ENCODE measurements at places on chromosomes 2 and 18.

GRCh38 chr2:74462054-74462785, 3.0 kb downstream of the MOGS start:
- no peak for DNase-seq

GRCh38 chr2:46196871-46197462, 100.2 kb upstream of the EPAS1 start:
- no peak for DNase-seq

DNA sequence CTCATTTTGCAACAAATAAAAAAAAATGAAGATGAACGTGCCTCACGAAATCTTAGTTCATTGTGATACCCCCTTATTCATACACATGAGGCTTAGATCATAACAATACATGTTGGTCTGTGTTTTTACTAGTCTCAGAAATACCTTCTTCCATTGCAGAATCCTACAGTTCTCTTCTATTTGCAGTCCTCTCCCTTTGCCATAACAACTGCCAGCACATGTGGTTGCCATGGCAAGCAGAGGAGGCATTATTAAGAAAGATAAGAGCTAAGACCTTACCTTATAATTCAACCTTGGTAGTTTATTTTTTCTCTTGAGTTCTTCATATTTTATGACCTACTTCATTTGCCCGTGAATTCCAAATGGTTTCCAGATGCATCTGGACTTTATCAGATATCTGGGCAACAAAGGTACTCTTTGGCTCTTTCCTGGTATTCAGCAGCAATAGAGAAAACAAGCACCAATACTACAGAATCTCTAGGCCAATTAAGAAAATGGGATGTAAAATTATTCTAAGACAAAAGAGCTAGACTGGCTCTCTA, 524.0 kb downstream of the CMPK2 start:
- no peak for DNase-seq

- DNase-seq, result no peak
Observed at GRCh38 chr2:103616891-103617290, 855.1 kb downstream of the TMEM182 start.

DNA sequence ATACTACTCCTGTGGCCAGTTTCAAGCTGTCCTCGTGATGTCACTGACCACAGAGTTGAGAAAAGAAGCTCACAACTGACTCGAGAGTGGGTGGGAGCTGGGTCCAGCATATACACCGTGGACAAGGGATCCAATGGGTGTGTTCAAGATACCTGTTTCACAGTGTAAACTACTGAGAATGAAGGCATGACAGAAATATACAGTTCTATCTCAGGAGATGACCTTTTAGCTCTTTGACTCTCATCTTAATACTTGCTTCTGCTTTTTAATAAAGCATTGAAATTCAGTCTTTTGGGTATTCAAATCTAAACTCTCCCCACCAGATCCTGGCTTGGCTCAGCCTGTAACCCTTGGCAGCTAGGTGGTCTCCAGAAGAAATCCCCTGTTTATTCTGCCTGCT, 130.1 kb downstream of the MAP2 start:
- no peak for DNase-seq

DNA sequence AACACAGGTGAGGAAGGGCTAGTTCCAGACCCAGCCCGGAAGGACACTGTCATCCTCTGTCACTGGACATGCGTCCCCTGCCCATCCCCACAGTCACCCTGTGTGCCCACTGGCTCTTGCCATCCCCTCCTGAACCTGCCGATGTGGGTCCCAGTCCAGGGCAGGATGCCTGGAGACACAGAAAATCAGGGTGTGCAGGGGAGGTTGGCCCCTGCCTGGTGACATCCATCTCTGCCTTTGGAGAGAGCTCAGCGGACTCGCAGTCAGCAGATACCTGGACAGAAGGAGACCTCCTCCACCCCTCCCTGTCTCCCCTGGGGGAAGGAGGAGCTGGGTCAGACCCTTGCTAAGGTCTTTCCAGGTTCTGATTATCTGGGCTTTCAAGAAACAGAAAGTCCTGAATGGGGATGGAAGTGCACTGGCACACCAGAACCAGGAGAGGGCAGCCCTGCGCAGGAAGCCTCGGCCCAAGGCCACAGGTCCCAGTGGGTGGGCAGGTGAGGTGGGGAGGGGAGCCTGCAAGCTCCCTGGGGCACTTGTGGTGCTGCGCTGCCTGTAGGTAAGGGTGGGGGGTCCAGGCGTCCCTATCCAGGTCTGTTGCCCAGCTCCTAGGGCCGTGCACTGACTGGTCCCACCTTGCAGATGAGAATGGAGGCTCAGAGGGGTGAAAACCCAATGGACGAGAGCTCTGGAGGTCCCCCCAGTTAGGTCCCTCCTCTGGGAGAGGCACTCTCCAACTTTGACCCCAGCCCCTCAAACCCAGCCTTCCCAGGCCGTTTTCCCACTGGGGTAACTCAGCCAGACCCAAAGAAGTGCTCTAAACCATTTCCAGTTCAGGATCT, 9.7 kb upstream of the OTOS start:
- DNase-seq, result peak; percentile 16

DNA sequence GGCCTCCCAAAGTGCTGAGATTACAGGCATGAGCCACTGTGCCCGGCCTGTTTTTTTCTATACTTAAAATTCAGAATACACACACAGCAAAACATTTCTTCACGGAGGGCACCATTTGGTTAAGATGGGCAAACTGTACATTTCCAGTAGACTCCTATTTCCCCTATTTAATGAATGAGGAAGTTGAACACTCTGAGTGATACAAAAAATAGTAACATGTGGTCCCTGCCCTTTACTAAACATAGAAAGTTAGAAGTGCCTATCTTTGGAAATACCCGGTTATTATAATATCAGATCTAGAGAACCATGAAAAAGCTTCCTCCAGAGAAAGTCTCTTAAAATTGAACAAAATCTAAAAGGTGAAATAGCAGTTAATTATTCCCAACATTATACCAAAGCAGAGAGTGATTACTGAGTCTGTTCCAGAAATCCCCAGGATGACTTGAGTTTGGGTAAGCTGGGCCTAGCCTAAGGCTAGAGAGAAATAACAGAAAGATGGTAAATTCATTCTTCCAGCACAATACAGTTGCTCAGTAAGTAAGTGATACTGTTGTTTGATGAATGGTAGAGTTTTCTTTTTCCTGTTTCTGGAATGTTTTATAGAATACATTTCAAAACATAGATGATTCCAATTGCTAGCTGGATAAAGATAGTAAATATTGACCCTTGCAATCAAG, 23.3 kb upstream of the RMC1 start:
- no peak for DNase-seq

DNA sequence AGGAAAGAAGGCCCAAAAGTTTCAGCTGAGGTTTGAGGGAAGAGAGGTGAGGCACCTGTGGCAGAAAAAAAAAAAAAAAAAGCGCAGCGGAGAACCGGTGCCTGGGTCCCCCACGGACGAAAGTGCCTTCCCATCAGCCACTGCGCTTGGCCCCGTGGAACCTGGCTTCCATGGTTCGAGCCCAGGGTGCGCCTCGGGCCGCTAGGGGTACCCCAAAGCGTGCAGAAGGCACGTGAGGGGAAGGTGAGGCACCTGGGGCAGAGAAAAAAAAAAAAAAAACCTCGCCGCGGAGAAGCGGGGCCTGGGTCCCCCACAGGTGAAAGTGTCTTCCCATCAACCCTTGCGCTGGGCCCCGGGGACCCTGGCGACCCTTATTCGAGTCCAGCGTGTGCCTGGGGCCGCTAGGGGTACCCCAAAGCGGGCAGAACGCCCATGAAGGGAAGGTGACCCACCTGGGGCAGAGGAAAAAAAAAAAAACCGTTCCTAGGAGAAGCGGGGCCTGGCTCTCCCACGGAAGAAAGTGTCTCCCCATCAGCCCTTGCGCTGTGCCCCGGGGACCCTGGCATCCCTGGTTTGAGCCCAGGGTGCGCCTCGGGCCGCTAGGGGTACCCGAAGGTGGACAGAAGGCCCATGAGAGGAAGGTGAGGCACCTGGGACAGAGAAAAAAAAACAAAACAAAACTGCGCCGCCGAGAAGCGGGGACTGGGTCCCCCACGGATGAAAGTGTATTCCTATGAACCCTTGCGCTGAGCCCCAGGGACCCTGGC, 228.6 kb downstream of the CCDC74A start:
- no peak for DNase-seq

DNA sequence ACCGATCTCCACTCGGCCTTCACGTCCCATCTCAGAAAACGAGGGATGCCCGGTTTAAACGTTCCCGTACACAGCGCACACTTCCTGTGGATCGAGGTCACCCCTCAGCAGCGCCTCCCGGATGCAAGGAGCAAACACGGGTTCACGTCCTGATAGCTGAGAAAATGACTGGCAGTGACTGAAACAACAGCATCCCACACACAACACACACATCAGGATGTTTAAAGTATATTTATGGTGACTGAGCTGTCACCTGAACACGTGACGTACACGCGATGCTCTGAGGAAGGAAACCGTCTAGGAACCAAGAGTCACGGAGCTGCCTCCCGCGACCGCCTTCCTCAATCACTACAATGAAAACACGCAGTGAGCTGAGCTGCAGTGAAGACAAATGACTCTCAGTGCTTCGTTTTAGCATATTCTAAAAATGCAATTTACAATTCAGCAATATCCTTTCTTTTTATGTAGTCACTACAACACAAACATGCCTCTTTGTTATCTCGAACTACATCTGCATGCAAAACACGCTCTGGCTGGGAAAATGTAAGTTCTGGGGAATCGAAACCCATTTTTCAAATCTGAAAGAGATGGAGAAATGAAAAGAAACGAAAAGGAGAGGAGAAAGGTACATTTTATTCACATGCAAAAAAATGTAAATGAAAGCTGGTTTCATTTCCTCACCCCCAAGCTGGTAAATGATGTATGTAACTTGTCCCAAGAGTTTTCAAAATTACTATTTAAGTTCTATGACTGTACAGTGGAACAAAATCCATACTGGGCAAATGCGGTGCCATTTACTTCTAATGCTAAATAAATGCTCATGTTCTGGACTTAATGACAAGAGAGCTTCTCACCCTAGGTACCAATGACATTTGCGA, 19.8 kb downstream of the HDAC4 start:
- DNase-seq, result peak; percentile 35

- DNase-seq, result no peak
Observed at GRCh38 chr18:13336841-13337240, 118.3 kb downstream of the LDLRAD4 start.
